NCI-H226 (cell line): ENCODE measurements at places on chromosomes 11 and 22.

- DNase-seq, result no peak
Measured at GRCh38 chr22:42324990-42325710, 54.7 kb upstream of the TCF20 start.

DNA sequence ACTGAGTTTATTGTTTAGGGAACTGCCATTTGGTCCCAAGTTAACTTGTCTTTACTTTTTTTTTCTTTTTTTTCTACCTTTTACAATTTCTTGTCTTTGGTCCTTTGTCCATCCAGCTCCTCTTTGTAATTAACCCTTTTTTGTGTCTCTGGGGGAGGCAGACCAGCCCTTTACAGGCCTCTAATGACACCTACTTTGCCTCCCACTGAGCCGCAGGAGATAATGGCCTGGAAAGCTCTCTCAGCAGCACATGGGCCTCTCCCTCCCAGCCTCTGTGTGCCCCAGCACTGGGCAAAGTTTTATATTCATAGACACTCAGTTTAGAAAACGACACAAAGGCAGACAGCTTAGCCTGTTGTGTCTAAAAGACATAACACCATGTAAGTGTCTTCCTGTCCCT is 480.4 kb downstream of the SOX6 start:
- DNase-seq, result no peak

GRCh38 chr11:62713343-62713742 is 5.9 kb downstream of the GNG3 start:
- no peak for DNase-seq

DNA sequence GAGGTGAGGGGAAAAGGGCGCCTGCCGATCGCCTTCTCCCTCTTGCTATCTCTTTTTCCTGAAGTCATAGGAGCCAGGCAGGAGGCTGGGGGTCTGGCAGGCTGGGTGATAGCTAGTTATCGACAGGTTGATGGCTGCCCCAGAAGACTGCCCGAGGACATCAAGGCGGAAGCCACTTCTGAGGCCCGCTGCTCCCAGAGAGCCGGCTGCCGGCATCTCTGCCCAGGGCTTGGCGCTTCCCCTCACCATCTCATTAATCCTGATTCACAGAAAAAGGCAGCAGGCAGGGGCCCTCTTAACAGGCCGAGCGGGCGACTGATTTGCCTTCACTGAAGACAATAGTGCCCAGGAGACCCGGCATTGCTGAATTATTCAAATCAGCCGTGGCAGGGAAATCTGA is 124.2 kb downstream of the MIAT start:
- no peak for DNase-seq

DNA sequence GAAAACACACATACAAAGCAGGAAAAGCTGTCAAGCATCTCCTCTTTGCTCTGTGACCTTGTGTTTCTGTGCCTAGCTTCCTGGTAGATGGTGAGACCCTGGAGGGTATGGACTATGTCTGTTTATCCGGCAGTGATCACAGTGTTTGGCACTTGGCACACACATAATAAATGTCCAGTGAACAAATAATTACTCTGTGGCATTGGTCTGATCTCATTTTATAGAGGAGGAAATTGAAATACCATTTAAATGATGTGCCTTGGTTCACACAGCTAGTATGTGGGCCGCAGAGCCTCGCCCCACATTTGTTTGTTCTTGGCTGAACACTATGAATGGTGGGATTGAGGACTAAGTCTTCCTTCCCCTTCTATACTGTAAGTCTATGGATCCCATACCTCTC is 104.7 kb upstream of the SPON1 start:
- no peak for DNase-seq

GRCh38 chr11:69647761-69648497 is 7.0 kb downstream of the CCND1 start:
- no peak for DNase-seq

- no peak for DNase-seq
Measured at GRCh38 chr11:83956119-83956697, 670.0 kb upstream of the CCDC90B start.

- no peak for DNase-seq
Measured at GRCh38 chr11:96237766-96238266, 105.2 kb downstream of the MAML2 start.

- DNase-seq, result no peak
Measured at GRCh38 chr11:19279451-19279850, 38.7 kb upstream of the E2F8 start.

- no peak for DNase-seq
Measured at GRCh38 chr11:69552951-69553350, 71.5 kb downstream of the LINC01488 start.

DNA sequence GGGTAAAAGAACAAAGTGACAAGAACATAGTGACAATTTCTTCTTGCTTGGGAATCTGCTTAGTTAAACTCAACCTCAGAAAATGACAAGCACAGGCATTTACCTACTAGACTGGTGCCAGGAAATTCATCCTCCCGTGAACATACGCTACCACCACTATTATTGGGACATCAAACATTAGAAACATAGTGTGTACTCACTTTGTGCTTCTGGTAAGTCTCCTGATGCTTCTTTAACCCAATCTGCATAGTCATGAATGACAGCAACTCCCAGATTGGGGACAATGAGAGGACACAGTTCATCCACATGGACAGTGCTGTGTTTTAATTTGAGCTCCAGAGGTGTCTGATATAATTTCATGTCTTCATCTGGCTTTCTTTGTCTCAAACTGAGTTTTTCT is 29.2 kb upstream of the CHRNA10 start:
- DNase-seq, result no peak

- DNase-seq, result peak; percentile 40
Measured at GRCh38 chr11:46520971-46521745, 72.7 kb downstream of the AMBRA1 start.

- DNase-seq, result no peak
Measured at GRCh38 chr22:27985323-27986275, 66.5 kb upstream of the PITPNB start.

GRCh38 chr11:15901790-15902189 is 454.6 kb downstream of the SOX6 start:
- no peak for DNase-seq

DNA sequence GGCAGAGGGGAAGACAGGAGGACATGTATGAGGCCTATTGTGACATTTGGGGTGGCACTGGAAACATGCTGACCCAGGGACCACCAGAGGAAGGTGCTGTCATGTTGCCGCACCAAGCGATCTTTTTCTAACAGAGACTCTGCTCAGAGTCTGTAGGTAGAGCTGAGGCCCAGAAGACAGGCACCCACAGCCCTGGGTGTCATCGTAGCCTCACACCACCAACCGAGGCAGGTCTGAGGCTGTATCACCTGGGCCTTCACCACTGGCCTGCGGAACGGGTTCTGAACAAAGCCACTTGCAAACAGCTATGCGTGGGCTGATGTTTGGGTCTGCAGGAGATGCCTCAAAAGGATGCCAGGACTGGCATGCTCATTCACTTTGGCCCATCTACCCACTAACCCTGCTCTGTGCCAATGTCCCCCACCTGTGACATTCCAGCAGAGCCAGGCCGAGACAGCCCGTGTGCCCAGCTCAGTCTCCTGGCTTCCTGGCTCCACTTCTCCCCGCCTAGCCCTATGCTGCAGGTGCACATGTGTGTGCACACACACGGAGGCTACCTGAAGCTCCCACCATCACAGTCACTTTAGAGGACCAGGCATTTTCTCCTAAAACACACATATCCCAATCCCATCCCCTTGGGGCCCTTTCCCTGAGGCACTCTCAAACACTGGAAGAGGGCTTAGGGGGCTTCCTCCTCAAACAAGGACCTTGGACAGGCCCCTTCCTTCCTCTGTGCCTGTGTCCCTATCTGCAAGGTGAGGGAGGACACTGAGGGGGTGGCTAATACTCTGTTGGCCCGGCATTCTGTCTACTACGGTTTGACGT is 3.6 kb downstream of the TRIM29 start:
- no peak for DNase-seq

DNA sequence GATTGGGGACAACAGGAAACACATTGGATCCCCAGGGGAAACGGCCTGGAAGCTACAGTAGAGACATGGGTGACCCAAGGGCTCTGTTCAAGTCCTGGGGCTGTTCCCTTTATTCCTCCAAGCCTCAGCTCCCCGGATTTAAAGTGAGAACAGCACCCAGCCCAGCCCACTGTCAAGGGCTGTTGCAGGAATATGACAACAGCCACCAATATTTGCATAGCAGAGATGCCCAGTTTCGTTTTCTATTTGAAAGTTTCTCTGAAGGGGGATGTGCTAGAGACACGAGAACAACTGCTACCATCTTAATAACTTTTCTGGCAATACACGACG is 81.1 kb upstream of the WNT7B start:
- DNase-seq, result no peak

- peak; percentile 83 for DNase-seq
Measured at GRCh38 chr11:117816151-117816741, 8.3 kb downstream of the FXYD2 start.

GRCh38 chr11:84905411-84905810 is 721.7 kb downstream of the DLG2 start:
- DNase-seq, result no peak

GRCh38 chr11:62025487-62026105 is 58.2 kb upstream of the FTH1 start:
- DNase-seq, result peak; percentile 98

DNA sequence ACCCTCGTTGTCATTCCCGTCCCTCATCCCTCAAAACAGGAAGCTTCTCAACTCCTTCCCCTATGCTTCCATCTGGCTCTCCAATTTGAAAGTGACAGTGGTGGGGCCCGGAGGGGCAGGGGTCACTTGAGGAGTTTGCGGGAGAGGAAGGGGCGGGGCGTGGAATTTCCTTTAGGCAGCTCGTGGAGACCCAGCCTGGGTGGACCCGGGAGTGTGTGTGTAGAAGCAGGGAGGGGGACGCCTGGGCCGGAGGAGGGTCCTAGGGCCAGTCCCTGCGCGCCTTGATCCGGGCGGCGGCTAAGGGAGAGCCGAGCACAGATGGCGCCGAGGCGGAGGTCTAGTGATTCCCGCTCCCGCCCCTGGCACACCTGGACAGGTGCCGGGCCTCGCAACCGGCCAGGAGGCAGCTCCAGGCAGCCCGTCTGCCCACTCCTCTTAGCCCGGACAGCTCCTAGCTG is 7.8 kb upstream of the PAX6 start:
- no peak for DNase-seq

GRCh38 chr11:66322732-66323427 is 6.0 kb upstream of the CD248 start:
- no peak for DNase-seq

- peak; percentile 40 for DNase-seq
Measured at GRCh38 chr11:60970369-60970774, 1.1 kb upstream of the CD6 start.

DNA sequence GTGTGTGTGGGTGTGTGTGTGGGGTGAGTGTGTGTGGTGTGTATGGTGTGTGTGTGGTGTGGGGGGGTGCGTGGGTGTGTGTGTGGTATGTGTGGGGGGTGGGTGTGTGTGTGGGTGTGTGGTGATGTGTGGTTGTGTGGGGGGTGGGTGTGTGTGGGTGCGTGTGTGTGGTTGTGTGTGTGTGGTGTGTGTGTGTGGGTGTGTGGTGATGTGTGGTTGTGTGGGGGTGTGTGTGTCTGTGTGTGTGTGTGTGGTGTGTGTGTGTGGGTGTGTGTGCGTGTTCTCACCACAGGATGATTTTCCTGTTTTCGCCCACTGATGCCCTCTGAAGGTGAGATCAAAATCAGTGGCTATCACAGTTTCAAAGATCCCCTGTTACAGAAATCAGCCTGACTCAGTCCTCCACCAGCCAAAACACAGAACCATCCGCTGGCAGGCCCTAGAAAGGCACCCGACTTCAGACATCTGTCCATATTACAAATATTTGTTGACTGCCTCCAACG is 24.7 kb downstream of the CPT1A start:
- DNase-seq, result no peak

DNA sequence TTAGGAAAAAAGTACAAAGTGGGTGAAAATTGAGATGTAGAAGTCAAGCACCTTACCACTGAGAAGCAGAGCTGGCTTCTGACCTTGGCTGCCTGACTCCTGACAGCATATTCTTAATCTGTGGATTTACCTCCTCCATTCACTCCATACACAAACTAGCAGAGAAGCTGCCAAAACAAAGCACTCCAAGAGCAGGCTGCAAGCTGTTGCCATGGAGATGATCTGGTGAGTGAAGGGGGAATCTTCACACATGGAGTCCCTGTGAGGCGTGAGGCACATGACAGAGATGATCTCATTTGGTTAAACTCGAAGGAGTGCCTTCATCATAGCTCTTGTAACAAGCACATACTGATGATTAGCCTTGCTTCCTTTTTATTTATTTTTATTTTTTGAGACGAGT is 16.1 kb downstream of the COMMD9 start:
- no peak for DNase-seq

GRCh38 chr11:65549096-65549495 is 9.1 kb downstream of the LTBP3 start:
- DNase-seq, result no peak

DNA sequence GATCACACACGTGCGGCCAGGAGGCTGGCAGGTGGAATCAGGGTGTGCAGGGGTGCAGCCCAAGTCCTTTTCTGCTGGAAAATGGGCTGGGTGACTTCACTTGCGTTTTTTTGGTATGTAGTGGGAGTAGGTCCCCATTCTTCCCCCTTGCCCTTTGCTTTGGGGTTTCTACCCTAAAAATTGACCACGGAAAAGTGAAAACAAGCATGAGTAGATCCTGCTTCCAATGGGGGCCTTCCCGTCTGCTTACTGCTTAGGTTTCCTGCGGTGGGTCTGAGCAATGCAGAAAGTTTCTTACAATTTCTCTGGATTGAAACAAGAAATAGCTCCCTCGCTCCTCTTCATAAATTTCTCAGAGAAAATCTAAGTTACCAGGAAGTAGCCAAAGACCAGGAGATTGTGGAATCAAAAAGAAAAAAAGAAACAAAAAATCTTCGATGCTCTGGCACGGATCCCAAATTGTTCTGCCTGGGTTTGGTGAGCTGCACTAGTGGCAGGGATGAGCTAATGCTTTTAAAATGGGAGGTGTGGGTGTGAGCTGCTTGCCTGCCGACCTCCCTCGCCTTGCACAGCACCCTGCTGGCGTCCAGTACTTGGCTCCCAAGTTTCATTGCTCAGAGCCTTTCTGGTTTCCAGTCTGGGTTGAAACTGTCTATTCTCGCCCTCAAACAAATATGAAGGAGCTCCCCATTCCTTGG is 2.4 kb downstream of the TIMP3 start:
- peak; percentile 61 for DNase-seq

- no peak for DNase-seq
Measured at GRCh38 chr11:65486570-65487466, 12.0 kb upstream of the MALAT1 start.

GRCh38 chr11:121393855-121394254 is 58.3 kb upstream of the SORL1 start:
- no peak for DNase-seq

GRCh38 chr22:33000342-33001280 is 57.6 kb downstream of the SYN3 start:
- no peak for DNase-seq

- no peak for DNase-seq
Measured at GRCh38 chr11:75151346-75152047, 590 bp downstream of the SLCO2B1 start.

DNA sequence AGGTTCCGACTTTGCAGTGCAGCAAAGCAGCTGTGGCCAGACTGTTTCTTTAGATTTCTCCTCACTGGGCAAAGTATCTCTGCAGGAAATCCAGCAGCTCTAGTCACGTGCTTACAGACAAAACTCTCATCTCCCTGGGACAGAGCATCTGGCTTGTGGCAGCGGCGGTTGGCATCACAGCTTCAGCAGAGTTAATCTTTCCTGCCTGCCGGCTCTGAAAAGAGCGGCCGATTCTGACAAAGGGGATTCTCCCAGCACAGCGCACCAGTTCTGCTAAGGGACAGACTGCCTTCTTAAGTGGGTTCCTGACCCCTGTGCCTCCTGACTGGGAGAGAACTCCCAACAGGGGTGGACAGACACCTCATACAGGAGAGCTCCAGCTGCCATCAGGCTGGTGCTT is 1357.3 kb upstream of the TENM4 start:
- no peak for DNase-seq
